BE2C (cell line): ENCODE measurements at places on chromosomes 12 and 14.

- DNase-seq = peak; percentile 72
Measured at GRCh38 chr12:26853303-26854030, 20.5 kb upstream of the ITPR2 start.

DNA sequence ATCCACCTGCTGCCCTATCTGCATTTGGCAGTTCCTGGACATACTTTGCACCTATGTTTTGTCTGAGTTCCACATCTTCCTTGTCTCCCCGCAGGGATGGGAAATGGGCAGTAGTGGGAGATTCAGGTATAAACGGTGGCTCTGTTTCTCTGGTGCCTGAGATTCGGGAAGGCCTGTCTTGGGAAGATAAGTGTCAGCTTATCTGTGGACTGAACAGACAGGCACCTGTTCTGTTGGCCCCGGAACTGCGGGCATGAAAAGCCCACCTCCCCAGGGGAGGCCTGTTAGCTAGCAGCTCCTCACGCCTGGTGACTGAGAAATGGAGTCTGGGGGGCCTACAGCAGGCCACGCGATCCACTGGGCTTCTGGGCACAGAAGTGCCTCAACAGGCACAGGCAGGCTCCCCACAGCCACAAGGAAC is 5.8 kb downstream of the PHB2 start:
- DNase-seq = no peak

GRCh38 chr12:5096241-5096924 is 52.7 kb downstream of the KCNA5 start:
- no peak for DNase-seq

DNA sequence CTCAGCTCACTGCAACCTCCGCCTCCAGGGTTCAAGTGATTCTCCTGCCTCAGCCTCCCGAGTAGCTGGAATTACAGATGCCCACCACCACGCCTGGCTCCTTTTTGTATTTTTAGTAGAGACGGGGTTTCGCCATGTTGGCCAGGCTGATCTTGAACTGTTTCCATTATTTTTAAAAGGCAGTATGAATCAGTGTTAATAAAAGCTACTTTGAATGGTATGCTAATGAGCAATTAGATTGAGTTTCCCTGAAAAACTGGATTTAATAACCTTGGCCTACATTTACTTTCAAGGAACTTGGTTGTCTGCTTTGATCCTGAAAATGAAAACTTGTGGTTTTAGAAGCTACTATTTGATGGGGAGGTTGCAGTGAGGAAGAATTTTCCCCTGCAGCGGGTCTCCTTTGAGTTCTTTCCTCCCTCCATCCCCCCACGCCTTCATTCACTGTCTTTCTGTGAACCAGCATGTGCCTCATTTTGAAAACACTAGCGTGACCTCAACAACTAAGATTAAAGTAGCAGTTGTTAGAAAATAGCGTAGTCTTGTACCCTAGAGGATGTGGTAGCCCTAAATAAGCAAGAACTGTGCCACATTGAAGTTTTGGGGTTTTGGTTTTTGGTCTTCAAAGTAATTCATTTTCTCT is 17.8 kb upstream of the RPS6KA5 start:
- no peak for DNase-seq

DNA sequence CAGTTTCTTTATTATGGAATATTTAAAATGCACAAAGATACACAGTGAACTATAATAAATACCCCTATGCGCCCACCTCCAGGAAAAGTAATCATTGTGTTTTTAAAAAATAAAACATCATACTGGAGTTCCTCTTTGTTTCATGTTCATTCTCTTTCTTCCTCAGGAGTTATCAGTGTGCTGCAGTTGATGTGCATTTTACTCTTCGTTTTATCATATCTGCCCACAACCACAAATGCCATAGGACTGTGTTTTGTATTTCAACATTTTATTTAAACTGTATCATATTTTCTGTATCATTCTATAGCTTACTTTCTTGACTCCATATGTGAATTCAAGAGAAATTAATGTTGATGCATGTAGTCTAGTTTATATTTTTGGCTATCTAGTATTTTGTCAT is 53.9 kb downstream of the TSHR start:
- no peak for DNase-seq

DNA sequence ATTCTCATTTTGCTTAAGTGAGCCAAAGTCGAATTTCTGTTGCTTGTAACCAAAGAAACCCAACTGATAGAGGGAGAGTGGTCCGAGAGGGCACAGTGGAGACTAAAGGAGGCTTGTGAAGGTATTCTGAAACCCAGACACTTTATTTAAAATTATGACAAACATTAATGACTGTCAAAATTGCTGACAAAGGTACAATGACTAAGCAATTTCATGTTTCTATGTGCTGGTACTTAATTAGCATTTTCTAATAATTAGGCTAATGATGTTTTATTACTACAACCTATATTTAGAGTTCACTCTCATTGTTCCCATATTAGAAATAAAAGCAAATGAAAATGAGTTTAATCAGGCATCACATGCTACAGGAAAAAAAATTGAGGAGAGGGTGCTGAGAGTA is 116.4 kb downstream of the PTGER2 start:
- no peak for DNase-seq

DNA sequence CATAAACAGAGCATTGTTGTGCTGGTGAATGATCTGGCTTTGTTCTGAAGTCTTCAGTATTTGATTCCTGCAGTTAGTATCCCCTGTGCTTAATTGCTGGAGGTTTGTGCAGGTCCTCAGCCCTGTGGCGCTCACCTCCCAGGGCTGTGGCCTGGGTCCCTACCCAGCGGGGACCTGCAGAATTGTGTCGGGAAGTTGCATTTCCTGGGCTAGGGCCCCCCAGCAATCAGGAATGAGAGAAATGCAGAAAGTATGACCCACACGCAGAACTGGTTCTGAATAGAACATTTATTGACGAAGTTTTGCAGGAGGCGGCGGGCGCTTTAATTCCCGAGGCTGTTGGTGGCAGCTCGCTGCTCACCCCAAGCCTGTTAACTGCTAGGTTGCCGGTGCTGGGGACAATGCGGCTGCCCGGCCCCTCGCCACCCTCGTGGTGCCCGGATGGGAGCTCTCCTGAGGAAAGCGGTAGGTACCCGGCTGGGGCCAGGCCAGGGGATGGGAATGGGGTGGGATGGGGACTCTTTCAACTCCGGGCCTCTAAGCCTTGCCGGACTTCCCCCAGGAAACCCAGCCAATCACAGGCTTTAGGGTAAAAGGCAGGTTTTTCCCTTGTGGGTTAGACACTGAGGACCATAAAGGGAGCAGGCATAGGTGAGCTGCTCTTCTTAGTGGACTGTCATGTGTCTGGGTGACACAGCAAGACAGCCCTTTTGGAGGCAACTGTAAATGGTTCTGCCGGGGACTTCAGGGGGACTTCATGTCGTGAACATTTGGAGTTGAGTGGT is 11.6 kb downstream of the PLEKHG3 start:
- DNase-seq = peak; percentile 3

- DNase-seq = no peak
Measured at GRCh38 chr12:92639017-92639416, 63.8 kb upstream of the PLEKHG7 start.
